DMS79 treated with DMSO at 0.1 percent for 48 hours (cell line): ENCODE measurements at places on chromosomes 2 and 18.

DNA sequence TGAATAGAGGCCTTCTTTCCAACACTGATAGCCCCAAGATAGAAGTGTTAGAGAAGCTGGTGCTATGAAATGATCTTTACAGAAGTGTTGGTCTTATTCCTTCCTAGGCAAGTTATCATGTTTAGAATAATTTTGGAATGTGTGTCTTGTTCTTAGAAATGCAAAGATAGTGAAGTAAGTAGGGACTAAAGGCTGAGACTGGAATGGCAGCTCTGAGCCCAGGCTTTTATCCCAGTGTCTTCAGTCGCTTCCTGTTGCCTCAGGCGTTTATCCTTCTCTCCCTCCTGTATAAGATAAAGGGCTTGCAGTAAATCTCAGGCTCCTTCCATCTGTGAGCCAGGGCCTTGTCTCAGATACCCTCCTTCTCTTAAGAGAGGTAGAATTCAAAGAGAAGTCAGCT, 218.1 kb downstream of the TPGS2 start:
- DNase-seq: no peak

DNA sequence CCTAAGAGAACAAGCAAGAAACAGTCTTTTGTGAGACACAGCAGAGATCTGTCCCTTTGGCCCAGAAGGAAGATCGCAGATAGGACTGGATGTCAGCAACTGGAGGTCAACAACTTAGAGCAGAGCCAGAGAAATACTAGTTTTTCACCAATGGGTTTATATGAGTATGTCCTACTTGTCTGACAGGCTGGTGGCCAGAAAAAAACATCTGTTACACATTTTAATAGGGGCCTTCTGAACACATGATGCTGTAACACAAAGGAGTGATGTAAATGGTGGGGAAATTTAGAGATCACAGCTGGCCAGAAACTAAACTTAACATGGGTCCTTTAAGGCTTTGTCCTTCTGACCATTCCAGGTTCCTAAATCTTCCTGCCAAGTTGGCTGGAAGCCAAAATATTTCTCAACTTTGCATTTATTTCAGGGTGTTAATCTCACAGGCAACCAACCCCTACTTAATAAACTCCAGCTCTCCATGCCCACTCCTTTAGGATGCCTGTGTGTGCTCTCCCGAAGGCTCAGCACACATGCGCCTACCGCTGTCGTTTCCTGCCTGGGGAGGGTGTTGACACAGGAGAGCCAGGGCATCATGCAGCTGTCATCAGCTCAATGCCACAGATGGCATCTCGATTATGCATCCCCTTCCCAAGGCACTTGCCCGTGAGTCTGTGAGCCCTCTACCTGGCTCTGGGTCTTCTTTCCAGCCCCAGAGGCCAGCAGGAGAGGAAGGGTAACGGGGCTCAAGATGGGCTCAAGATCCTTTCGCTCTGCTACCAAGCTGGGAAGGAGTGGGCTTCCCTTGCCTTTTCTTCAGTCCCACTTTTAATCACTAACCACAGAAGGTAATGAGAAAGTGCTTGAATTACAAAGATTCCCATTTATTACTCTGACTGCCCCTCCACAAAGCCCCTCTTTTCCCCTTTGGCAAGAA, 252.5 kb downstream of the ETAA1 start:
- no peak for DNase-seq

DNA sequence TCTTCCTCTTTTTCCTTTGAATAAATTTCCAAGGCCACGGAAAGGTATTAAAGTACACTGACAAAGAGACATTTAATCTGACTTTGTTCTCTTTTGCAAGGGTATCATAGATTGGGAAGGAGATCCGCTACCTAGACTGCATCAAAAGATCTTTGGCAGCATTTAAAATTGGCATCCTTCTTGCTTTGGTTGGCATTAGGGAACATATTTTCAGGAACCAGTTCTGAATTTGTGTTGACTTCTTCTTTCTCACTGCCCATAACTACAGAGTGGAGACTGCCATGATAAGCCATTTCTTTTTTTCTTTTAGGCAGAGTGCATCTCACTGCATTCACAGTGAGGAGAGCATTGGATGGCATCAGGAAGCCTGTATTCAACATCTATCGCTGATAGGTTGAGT, 83.4 kb downstream of the DOCK10 start:
- no peak for DNase-seq

- DNase-seq: no peak
These were observed 134.3 kb upstream of the STON1 start for GRCh38 chr2:48395658-48396057.
